ENCODE measurements at places on chromosomes 12 and 14. TPM values are rescaled to one million over a fixed set of nuclear protein-coding genes. Genes with fewer than 3 reads are reported as not detected.

DNA sequence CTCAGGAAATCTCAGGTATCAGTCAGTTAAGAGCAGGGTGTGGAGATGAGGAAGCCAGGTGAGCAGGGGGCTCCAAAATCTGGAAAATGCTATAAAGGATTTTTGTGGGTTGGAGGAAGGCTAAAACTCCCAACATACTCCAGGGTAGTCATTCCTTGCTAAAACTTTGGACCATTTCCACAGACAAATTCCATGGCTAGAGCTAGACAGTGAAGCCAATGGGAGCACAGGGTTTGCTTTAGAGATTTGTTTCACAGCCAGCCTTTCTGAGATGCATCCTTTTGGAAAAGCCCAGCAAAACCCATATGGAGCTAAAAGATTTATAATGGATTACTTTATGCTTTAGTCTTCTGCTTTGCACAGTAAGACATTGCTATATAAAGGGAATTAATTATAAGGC, 146.5 kb downstream of the SAMD4A start:
- DNase-seq = peak; percentile 39

DNA sequence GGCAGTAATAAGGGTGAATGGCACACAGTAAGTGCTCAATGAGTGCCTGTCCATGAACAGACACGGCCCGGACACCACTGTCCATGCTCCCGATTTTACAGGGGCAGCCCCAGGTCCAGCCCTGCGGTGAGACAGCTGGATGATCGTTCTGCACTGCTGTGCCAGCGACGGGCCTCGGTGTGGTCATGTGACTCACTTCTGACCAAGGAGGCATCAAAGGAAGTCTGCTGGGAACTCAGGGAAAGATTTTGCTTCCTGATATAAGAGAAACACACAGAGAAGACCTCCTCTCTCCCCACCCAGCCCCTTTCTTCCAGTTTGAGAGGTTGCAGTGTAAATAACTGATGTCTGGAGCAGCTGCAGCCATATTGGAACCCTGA, 126.6 kb downstream of the SCARB1 start:
- no peak for DNase-seq

GRCh38 chr14:74908861-74909341, 14.2 kb downstream of the RPS6KL1 start:
- DNase-seq = no peak

DNA sequence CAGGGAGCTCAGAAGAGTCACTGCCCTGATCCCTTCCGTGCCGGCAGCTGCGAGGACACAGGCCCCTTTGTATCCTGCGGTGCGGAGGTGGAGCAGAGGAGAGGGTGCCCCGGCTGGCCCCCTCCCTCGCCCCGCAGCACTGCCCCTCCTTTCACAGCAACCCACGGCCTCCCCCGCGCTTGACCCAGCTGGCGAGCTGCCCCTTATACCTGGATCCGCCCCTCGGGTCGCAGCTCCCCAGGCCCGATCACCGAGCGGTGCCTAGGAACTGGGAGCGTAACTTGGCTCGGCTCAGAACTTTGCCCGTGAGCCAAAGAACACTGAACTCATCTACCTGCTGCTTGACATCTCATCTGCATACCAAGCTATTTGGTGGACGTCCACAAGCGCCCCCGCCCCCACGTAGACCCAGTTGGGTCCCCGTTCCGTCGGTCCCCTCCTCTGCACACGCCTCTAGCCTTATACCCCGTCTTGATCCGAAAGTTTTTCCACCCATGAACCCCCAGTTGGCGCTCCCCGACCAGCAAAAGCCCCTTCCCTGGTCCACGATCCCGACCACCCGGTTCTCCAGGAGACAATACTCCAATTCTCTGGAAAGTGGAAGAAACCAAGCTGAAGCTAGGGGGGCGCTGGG, 697 bp upstream of the DNAJC14 start:
- DNase-seq = no peak

The TRHDE gene
- 17.1 TPM for polyA plus RNA-seq

The LRRC43 gene
- 0.71 TPM for polyA plus RNA-seq

The LPCAT3 gene
- 26.3 TPM for polyA plus RNA-seq

All from BJ (cell line).